Stimulated activated CD8-positive, alpha-beta memory T cell treated with anti-CD3 and anti-CD28 coated beads, Interleukin-15, amount 100 ng/mL, for 24 hours (primary cell): ENCODE measurements at places on chromosomes 1 and 21.
A peak's percentile ranks its signal among the peaks of the same experiment; 100 is the strongest.

- DNase-seq: no peak
Measured at GRCh38 chr1:180239145-180240096, 9.4 kb downstream of the LHX4 start.

GRCh38 chr1:98051065-98051675 lies 130.3 kb upstream of the DPYD start:
- DNase-seq: no peak

GRCh38 chr1:67542747-67543146 lies 112.5 kb upstream of the SERBP1 start:
- DNase-seq: no peak

GRCh38 chr1:175208773-175209492 lies 16.4 kb upstream of the KIAA0040 start:
- peak; percentile 6 for DNase-seq

- no peak for DNase-seq
Measured at GRCh38 chr1:223837206-223837605, 8.5 kb downstream of the TP53BP2 start.

DNA sequence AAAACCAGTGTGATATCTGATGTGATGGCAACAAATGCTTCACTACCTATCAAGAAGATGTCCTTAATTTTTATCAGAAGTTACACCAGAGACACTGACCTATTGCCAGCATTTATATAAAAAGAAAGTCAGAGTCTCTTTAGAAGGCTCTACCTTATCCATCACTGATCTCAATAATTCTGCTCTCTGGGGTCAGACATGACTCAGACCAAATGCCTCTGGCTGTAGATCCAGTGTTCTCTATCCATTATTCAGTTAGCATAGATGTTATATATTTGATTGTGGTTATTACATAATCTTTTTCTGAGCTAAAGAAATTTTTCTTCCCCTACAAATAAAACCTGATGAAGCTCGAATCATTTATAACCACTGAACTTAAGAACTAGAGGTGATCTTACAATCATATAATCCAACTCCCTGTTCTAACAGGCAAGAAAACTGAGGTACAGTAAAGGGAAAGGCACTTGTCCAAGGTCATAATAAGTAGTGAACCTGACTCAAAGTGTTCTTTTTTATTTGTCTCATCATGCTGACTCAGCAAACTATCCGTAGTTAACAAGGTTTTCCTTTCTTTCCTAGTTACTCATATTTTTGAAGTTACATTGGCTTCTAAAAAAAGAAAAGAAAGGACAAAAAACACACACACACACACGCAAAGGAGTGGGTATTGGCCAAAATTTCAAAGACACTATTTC lies 43.6 kb upstream of the ESRRG start:
- DNase-seq: no peak

GRCh38 chr1:119896303-119896702 lies at the start of gene ADAM30:
ADAM30 (minus strand) TSS chr1:119896515; CDS start chr1:119896336, 179 bp downstream.
- DNase-seq: no peak

- no peak for DNase-seq
Measured at GRCh38 chr1:35702508-35702907, 16.2 kb downstream of the C1orf216 start.

GRCh38 chr1:215166886-215167285 lies 84.3 kb downstream of the KCNK2 start:
- no peak for DNase-seq

GRCh38 chr1:85718678-85719340 lies 10.6 kb upstream of the ZNHIT6 start:
- DNase-seq: no peak

GRCh38 chr1:89670711-89671110 lies 37.8 kb downstream of the LRRC8C start:
- no peak for DNase-seq

GRCh38 chr21:24785033-24785432 lies 822.2 kb downstream of the MRPL39 start:
- no peak for DNase-seq

DNA sequence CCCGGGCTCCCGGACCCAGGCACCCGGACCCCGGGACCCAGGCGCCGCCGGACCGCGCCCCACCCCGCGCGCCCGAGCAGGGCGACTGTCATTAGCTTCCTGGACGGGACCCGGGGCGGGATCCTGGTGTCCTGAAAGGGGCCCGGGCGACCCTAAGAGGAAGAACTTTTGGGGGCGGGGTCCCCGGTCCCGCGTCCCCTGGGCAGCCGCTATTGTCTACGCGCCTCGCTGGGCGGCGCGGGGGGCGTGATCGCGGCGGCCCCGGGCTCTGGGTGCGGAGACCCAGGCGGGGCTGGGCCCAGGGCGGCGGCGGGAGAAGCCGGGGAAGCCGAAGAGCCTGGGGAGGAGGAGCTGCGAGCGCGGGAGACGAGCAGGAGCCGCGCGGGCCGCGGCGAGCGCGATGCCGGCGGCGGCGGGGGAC lies 465 bp downstream of the HUNK start:
- DNase-seq: no peak

DNA sequence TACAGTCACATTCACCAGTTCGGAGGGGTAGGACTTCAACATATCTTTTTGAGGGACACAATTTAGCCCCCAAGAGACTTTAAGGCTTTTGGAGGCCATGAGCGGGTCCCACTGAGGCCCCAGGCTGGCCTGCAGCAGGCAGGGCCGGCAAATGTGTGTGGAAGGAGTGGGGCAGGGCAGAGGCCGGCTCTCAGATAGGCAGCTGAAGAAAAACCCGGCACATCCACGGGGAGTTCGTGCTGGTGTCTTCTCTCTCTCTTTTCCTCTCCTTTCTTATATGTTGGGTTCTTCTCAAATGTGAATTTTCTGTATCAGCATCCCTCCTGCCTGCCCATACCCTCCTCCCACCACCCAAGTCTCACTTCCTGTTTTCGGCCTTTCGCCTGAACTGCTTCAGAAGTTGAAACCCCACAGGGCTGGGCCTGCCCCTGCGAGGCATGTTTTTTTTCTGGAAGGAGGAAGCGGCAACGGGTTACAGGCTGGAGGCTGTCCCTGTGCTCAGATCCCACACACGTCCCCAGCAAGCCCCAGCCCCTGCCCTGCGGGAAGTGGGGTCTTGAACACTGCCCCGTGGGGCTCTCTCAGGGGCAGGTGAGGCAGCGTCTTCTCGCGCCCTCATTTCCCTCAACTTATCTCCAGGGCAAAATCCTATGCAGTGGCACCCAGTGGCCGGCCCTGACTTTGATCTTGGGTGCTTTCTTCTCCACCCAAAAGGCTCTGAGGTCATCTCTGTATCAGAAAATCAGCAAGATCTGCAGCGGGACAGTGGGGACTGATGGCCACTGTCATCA lies 9.7 kb upstream of the UMODL1 start:
- DNase-seq: no peak

DNA sequence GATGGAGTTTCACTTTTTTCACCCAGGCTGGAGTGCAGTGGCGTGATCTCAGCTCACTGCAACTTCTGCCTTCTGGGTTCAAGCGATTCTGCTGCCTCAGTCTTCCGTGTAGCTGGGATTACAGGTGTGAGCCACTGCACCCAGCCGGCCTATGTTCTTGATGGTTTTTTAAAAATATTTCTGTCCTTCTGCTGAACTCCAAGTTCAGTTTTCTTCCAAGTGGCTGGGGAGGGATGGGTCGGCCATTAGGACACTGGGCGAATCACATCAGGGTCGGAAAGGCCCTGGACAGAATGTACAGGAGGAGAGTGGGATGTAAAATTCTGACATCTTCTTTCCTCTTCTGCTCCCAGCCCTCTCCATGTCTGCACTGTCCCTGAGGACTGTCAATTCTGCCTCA lies 289.6 kb downstream of the PTPRU start:
- DNase-seq: no peak

DNA sequence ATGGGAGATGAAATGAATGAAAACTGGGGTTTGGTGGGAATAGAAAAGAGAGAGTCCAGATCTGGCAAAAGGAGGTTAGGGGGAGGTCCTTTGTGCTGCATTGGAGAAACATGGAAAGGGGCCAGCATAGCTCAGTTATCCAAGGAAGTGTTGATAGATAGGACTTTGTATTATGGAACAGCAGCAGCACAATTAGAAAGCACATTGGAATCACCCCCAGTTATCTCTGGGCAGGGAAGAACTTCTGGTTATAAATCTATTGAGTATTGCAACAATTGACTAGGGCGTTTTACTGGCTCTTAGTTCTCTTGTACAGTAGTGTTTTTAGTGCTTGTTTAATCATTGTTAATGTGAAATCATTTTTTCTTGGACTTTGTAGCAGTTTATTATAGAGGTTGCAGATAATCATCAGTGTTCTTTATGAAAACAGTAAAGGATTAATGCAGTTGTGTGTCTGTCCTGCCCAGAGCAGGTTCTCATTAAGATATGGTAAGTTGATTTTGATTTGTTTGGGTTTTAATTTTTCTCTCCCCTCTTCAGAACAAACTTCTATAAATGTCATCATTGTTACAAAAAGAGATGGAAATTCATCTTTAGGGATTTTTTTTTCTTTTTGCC lies 76.6 kb downstream of the NR5A2 start:
- DNase-seq: no peak

DNA sequence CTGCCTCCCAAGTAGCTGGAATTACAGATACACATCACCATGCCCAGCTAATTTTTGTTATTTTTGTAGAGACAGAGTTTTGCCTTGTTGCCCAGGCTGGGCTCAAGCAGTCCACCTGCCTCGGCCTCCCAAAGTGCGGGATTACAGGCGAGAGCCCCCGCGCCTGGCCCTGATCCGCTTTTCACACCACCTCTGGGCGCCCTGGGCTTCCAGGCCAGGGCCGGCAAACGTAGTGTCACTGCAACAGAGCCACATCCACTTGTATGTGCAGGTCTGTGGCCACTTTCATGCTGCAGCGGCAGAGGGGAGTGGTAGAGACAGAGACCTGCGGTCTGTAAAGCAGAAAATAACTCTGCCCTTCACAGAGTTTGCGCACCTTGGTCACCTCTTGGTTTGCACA lies 29.5 kb downstream of the RRP1B start:
- DNase-seq: no peak

GRCh38 chr21:26412885-26413284 lies 160.2 kb downstream of the CYYR1 start:
- no peak for DNase-seq

GRCh38 chr21:39315603-39316445 lies 2.4 kb upstream of the BRWD1 start:
- DNase-seq: no peak

GRCh38 chr1:45275054-45275453 lies 51.6 kb upstream of the HPDL start:
- no peak for DNase-seq

- DNase-seq: no peak
Measured at GRCh38 chr1:52365071-52365745, 797 bp downstream of the CC2D1B start.

DNA sequence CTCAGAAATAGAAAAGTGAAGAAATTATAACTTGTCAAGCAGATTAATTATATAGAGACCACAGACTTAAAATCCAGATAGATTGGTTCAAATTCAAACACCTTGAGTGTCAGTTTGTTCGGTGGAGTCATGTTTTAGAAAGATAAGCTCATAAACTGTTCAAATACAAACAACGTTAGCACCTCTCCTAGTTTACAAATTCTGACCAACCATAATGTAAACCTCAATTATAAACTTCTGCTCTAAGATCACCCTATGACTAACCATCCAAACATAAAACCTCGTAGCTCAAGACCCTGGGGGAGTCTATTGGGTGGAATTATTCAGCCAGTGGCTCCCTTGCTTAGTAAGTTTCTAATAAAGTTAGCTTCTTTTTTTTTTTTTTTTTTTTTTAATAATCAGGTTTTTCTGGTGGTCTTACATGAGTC lies 12.4 kb downstream of the CBR1 start:
- DNase-seq: no peak

DNA sequence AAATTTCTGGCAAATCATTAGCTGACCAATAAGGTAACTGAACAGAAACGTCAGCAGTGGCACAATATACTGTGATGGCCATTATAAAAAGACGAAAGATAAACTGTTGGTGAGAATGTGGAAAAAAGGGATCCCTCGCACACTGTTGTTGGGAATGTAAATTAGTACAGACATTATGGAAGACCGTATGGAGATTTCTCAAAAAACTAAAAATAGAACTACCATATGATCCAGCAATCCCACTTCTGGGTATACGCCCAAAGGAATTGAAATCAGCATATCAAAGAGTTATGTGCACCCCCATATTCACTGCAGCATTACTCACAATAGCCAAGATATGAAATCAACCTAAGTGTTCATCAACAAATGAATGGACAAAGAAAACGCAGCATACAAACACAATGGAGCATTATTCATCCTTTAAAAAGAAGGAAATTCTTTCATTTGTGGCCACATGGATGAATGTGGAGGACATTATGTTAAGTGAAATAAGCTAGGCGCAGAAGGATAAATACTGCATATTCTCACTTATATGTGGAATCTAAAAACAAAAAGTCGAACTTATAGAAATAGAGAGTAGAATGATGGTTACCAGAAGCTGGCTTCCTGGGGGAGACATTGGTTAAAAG lies 257.7 kb downstream of the RHOU start:
- DNase-seq: no peak

GRCh38 chr1:33087677-33088076 lies 6.7 kb downstream of the AZIN2 start:
- DNase-seq: no peak

- no peak for DNase-seq
Measured at GRCh38 chr1:187839873-187840272, 1011.1 kb downstream of the PLA2G4A start.

DNA sequence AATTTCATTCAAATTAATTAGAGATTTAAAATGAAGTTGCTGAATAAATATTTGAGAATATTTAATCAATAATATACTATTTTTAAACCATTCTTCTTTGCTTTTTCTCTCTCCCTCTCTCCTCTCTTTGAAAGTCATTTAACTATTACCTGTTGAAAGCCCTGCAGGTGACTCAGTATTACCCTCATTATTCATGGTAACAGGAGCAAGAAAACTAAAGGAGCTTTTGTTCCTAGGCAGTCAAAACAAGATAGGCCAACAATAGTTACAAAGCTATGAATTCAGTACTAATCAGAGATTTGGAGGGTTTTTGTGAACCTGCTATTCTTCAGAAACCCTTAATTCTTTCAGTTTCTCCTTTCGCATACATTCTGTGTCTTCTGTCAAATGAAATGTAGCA lies 721.3 kb upstream of the NCAM2 start:
- DNase-seq: no peak

DNA sequence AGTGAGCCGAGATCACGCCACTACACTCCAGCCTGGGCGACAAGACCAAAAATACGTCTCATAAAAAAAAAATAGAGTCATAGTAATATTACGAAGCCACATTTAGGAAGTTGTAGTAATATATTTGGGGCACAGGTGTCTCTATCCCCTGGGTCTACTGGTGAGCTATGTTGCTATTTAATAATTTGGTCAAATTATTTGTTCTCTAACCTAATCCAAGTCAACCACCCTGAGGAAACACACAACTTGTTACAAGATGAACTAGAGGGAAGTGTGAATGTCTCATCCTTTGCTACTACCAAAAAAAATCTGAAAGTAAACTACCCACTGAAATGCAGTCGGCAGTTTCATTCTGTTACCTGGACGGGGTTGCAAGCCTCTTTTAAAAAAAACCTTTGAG lies 35.3 kb downstream of the RGS8 start:
- no peak for DNase-seq

- no peak for DNase-seq
Measured at GRCh38 chr1:237867380-237867888, 23.3 kb downstream of the ZP4 start.
